ENCODE measurements at places on chromosomes 1 and 21.
A peak's percentile ranks its signal among the peaks of the same experiment; 100 is the strongest.

GRCh38 chr1:93171549-93172034 is 8.6 kb downstream of the TMED5 start:
- no peak for DNase-seq

- no peak for DNase-seq
Observed at GRCh38 chr21:35377505-35378090, 328.5 kb upstream of the RUNX1 start.

GRCh38 chr1:37028981-37029617 is 5.2 kb downstream of the GRIK3 start:
- DNase-seq, result no peak

GRCh38 chr1:232904566-232904965 is 45.8 kb upstream of the NTPCR start:
- no peak for DNase-seq

DNA sequence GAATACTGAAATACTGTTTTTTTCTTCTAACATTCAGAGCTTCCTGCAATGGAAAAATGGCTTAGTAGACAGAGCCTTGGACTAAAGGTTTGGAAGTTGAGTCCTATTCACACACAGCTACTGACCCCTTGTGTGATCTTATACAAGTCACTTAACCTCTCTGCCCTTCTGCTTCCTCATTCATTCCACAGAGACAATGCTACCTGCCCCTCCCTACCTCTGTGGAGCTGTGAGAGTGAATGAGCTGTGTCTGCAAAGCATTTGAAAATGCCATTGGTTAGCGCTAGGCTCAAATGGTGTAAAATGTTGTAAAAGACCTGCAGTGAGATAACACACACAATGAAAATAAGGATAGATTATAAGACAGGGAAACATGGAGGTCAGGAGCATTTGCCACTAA is 214.4 kb downstream of the BARHL2 start:
- no peak for DNase-seq

DNA sequence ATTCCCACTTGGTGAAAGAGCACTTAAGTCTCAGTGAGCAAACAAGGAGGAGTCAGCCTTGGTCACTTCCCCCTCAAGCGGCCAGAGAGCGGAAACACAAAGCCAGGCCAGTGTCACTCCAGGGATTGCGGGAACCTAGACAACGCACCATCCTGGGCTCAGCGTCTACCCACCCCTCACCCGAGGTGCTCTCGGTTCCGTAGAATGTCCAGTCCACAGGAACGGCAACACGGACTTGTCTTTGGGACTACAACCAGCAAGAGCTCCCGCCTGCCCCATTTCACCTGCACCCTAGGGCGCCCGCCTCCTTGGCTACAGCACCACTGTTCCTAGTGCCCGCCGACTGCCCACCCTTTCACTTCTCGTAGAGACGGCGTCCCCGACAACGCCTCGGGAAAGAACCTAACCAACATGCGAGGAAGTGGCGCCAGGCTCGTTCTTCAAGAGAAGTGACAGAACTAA is 509 bp downstream of the GDAP2 start:
- DNase-seq, result peak; percentile 25

DNA sequence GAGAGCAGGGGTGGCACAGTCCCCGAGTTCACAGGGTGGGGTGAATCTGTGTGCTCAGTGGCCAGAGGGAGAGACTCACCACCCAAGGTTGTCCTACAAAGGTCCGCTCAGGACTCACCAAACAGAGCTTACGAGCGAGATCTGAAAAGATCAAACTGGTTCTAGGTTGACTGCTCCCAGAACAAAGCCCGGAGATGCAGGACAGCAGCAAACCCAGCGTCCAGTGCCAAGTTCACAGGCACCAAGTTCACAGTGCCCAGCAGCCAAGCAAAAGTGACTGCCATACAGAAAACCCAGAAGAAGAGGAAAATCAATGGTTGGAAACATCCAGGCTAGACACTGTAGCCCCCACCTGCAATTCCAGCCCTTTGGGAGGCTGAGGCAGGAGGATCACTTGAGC is 35.7 kb downstream of the AGPAT3 start:
- no peak for DNase-seq

- no peak for DNase-seq
Observed at GRCh38 chr1:5975133-5975880, 16.9 kb downstream of the NPHP4 start.

- DNase-seq, result peak; percentile 74
Observed at GRCh38 chr1:201171063-201172036, 17.1 kb upstream of the TMEM9 start.

GRCh38 chr1:94316183-94316582 is 78.8 kb upstream of the ARHGAP29 start:
- DNase-seq, result no peak

GRCh38 chr1:145690587-145691558 is 16.3 kb downstream of the PDZK1 start:
- peak; percentile 69 for DNase-seq

DNA sequence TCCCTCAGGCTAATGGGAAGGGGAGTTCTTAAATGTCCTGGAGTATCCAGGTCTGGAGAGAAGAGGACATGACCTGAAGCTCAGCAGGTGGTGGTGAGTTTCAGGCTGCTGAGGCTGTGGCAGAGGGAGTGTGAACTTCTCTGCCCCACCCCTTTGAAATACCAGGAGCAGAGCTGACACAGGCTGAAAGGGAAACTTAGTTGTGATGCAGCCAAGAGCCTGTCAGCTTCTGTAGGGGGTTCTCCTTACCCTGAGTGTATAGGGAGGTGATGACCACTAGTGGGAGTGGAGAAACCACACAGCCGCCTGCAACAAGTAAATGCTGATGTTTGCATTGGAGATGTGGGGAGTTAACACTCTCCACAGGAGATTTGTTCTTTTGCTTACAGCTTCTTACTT is 152.3 kb downstream of the FCRL5 start:
- DNase-seq, result peak; percentile 27
